ENCODE measurements at places on chromosomes 16 and 17.
A peak's percentile ranks its signal among the peaks of the same experiment; 100 is the strongest.

DNA sequence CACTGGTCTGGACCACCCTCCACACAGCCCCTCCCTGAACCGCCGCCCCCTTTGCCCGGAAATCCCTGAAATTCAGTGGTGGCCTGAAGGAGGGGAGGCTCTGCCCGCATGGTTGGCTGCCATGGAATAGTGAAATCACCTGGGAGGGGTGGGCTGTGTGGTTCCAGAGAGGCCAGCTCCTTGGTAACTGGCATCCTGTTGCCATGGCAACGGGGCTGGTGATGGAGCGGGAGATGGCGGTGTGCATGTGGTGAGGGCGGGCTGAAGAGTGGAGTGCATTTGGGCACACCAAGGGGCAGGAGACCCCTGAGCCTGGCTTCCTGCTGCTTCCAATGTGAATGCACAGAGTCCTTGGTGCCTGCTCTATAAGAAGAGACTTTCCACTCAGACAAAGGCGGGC lies 2.4 kb downstream of the EFNB3 start:
- DNase-seq: no peak

DNA sequence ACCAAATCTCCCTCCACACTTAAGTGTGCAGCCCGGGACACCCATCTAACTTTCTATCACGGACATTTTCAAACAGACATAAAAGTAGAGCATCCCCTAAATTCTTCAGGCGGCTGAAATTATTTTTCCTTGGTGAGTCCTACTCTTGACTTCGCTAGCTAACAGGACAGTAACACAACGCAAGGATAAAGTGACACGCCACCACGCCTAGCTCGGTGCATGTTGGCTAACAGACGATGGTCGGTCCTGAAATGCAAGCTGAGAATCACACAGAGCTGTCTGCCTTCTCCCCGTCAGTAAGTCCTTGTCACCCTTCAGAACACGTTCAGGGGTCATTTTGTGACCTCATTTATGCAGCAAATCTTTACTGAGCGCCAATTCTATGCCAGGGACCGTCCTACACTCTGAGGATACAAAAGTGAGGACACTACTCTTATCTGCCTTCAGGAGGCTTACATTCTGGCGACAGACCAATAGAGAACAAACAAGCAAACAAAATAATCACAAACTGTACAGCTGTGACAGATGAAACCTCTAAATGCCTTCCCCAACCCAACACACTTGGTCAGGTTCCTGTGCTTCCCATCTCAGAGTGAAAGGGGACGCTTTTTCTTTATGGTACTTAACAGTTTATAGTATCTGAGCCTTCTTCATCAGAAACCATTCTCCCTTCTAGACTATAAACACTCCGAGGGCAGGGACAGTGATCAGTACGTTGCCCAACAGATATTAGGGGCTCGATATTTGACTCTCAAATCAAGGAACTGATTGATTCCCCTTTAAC lies 1.3 kb downstream of the NTAN1 start:
- DNase-seq: peak; percentile 14

DNA sequence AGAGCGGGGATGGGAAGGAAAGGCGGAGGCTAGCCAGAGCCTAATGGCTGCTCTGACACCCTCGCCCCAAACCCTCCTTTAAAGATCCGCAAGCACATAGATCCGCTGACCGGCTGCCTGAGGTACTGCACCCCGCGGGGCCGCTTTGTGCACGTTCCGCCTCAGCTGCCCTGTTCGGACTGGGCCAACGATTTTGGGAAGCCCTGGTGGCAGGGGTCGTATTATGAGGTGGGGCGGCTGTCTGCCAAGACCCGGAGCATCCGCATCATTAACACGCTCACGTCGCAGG lies 663 bp downstream of the CYB5D1 start:
- DNase-seq: peak; percentile 59

- no peak for DNase-seq
These were observed 61.3 kb downstream of the C16orf95 start for GRCh38 chr16:87255866-87256265.

- DNase-seq: no peak
These were observed 238.3 kb downstream of the SEC14L1 start for GRCh38 chr17:77379065-77379428.

GRCh38 chr16:64384636-64385035 lies 737.2 kb downstream of the CDH11 start:
- no peak for DNase-seq
